ENCODE measurements at places on chromosomes 4 and X.

DNA sequence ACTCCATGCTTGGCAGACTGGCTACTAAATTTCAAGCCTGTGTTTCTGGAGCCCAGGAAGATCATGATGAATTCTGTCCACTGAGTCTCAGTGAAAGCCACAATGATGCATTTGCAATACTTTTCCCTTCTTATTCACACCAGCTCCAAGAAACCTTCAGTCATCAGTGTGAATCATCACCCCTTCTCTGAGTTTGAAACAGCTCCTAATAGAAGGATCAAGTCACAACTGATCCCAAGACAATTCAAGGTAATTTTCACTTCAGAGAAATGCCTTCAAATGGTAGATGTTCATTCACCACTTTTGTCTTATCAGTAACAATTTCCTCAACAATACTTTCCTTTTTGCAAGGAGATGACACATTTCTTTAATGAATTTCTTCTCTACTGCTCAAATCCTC lies 257.4 kb downstream of the NLGN4X start:
- DNase-seq, result no peak

DNA sequence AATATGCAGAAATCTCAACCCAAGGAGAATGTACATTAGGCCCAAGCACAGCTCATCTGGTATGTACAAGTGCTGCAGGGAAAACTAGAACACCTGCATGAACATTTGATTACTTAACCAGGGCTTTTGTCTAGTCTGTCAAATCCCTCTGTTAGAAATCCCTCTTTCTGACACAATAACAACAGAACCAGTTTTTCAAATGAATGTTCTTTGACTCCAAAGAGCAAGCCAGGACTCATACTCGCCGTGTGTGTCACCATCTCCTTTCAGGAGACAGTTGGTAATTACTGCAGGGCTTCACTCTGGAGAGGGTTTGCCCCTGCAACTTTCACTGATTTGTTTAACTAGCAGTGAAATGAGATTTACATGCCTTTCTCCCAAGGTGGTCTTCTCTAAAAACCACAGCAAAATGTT lies 143.0 kb upstream of the FAM241A start:
- DNase-seq, result no peak

DNA sequence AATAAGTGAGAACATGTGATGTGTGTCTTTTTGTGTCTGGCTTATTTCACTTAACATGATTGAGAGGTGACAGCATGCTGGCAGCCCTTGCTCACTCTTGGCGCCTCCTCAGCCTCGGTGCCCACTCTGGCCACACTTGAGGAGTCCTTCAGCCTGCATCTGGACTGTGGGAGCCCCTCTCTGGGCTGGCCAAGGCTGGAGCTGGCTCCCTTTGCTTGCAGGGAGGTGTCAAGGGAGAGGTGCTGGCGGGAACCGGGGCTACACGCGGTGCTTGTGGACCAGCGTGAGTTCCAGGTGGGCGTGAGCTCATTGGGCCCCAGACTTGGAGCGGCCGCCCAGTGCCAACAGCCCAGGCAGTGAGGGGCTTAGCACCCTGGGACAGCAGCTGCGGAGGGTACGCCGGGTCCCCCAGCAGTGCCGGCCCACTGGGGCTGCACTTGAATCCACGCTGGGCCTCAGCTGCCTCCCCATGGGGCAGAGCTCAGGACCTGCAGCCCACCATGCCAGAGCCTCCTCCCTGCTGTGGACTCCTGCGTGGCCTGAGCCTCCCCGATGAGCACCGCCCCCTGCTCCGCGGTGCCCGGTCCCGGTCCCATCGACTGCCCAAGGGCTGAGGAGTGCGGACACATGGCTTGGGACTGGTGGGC lies 658.6 kb downstream of the GRXCR1 start:
- DNase-seq, result no peak

DNA sequence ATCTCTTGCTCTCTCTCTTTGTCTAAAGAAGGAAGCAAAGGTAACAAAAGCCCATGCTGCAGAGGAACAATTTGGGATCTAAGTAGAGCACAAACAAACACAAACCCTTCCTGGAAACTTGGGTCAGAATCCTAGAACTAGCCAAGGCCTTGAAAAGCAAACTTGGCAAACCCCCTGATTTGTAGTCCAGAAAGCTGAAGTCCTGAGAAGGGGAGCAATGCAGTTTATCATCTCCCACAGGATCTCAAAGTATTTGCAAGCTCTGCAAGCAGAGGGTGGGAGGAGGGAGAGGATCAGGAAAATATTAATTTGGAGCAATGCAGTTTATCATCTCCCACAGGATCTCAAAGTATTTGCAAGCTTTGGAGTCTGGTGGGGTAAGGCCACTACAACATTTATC lies 379.5 kb upstream of the FGF13 start:
- DNase-seq, result no peak

GRCh38 chr4:47406408-47406807 lies 57.1 kb downstream of the COMMD8 start:
- DNase-seq, result no peak

DNA sequence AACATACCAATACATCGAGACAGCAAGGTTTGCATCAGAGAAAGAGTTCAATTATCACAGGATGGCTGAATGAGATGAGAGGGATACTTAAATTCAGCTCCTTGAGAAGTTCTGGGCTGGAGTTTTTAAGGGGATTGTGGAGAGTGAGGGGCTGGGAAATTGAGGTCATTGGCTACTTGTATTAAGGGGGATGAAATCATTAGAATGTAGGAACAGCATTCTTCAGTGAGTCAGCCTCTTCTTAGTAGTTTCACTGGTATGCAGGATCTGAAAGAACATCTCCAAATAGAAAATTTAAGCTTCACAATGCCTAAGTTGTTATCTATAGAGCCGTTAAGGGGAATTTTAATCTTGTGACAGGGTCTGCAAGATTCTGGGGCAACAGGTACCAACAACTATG lies 211.6 kb upstream of the TAPT1 start:
- DNase-seq, result no peak

DNA sequence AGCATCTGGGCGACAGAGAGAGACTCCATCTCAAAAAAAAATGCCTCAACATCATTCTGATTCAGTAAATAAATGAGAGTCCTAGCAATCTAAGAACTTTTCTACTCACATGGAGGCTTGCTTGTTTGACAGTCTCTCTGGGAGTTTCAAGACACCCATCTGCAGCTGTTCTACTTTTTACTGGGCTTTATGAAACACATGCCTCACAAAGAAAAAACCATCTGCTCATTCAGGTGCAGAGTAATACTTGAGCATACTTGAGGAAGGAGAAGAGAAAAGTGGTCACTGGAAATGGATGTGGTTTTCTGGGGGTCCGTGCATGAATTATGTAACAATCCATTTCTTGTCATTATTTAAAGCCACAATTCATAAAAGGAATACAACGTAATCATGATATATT lies 87.1 kb upstream of the DDX53 start:
- DNase-seq, result no peak

DNA sequence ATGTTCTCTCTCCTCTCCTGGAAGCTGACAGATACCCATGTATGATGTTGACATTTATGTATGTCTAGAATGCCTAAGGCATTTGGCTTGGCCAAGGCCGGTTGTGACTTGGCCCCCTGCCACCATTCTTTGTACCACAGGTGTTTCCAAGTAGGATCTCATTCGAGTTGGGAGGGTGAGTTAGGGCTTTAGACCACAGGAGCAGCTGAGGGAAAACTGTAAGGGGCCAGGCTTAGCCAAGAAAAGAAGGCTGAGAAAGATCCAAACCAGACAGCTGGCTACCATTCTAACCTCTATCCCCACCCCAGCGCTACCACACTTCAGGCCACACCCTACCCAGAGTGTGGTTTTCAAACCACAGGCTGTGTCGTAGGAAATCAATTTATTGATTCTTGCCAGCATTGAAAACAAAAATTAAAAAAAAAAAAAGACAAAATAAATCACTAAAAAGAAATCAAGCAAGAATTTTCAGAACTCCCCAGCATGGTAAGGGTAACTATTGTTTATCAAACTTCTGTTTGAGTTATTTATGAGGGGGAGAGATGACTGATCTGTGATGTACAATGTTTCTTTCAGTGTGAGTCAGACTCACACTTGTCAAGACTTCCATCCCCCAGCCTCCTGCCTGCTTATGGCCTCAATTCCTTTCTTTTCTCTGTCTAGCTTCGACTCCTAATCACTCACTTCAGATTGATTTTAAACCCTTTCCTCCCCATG lies 9.9 kb downstream of the TMSB4X start:
- DNase-seq, result peak; percentile 56
